T-cell (primary cell): ENCODE measurements at places on chromosomes 1 and 21. TPM values are rescaled to one million over a fixed set of nuclear protein-coding genes. Genes with fewer than 3 reads are reported as not detected.

Gene KPRP
- total RNA-seq, result not detected

DNA sequence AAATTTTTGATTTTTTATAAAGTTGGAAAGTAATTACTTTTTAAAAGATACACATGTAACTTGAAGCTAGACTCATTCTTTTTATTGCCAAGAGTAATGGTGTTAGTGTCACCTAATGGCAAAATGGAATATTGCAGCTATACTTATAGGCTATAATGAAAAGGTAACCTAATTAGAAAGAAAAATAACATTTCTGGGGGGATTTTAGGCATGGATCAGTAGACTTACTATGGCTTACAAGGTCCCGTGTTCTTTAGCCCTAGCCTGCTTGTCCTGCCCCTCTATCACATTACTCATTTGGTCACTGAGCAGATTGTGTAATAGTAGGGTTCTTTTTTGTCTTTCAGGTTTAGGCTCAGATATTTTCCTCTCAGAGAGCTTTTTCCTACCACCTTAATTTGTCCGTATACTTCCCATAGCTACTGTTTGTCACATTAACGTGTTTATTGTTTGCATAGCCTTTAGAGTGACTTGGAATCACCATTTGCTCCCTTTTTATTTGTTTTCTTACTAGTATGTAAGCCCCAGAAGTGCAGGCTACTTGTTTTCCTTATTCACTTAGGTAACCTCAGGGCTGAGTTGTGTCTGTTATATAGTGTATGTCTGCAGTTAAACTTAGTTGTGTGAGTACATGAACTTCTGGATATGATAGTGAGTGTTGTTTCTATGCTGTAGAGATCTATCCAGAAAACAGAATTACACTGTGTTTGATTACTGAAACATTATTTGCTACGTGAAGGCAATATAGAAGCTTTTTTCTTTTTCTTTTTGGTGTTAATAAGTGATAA lies 58.7 kb downstream of the RABGAP1L start:
- no peak for DNase-seq

DNA sequence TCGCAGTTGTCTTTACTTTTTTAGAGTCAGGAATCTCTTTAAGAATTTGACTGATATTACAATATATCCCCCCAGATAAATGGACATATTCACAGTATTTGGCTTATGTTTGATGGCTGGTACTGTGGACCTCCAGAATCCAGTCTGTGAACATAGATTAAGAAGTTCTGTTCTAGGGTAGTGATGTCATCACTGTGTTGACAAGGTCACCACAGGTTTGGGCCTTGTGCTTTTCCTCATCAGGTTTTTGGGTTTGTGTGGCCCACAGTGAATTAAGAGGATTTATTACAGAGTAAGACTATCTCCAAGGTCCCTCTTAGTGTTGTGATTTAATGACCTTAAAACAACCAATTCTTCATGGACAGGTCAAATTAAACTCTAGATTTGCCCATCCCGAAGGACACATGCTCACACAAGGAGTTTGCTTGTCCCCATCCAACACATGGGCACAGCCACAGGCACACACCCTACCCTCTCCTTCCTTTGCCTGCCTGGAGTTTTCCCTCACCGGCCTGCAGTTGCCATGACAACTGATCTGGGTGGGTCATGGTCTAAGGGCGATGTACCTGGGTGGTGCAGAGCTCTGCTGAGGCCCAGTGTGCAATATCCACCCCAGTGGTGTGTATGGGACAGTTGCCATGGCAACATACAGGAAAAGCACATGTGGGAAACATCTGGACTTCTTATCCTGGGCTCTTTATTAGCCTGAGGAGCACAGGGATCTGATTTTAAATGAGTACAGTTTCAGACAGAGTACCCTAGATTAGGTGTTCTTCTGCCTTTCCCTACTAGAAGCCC lies 98.6 kb downstream of the NAV1 start:
- DNase-seq, result no peak

- DNase-seq, result no peak
Observed at GRCh38 chr1:151838222-151839081, 1.2 kb downstream of the C2CD4D start.

DNA sequence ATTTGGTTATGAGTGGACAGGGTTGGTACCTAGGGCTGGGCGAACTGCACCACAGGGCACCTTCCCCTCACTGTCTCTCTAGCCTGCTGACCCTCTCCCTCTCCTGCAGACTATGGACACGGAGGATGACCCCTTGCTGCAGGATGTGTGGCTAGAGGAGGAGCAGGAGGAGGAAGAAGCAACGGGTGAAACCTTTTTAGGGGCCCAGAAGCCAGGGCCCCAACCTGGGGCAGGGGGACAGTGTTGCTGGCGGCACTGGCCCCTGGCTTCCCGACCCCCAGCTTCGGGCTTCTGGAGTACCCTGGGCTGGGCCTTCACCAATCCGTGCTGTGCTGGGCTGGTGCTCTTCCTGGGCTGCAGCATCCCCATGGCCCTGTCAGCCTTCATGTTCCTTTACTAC lies 21.9 kb downstream of the DISP3 start:
- no peak for DNase-seq

DNA sequence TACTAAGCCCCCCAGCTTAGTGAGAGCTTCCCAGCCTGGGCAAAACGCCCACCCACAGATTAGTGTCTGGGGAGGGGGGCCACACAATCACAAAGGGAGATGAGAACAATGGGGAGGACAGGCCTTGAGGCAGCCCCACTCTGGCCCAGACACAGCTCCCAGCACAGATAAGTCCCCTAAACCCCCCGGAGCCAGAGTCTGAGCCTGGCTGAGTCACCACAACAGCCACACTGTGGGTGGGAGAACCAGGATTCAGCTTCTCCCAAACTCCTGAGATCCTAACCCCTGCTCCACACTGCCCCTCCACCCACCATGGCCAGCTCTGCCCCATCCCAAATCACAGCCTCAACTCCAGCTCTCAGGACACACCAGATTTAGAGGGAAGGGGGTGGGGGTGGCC lies 4.2 kb downstream of the NECTIN4 start:
- DNase-seq, result no peak

Gene REN
- total RNA-seq, result not detected
